ENCODE measurements at places on chromosomes 4 and X.

DNA sequence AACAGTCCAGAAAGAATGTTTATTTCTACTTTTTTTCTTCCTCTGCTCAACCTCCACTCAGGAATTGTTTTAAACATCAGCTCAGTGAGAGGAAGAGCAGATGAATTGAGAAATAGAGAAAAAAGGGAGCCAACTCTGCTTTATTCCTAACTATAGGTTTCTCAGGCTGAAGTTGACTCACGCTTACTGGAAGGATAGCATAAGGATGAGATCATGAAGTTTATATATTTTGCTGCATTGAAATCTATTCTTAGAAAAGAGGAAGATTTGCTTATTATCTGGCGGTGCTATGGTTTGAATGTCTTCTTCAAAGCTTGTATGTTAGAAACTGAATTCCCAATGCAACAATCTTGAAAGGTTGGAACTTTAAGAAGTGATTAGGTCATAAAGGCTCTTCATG, 1673.4 kb upstream of the PCDH7 start:
- peak; percentile 40 for DNase-seq

DNA sequence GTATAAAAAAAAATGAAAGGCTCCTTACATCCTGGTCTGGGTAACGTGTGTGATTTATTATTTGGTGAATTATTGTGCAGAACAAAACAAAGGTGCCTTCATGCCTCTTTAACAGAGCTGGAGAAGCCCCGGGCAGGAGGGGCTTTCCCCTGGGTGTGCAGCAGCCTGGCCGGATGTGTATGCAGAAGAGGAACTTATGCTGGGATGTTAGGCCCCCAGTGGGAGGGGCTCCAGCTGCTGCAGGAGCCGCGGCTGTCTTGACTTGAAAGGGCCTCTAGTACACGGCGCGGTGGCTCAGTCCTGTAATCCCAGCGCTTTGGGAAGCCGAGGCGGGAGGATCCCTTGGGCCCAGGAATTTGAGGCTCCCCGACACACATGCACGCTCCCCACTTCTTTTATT, 16.0 kb downstream of the CCNQ start:
- DNase-seq: no peak

DNA sequence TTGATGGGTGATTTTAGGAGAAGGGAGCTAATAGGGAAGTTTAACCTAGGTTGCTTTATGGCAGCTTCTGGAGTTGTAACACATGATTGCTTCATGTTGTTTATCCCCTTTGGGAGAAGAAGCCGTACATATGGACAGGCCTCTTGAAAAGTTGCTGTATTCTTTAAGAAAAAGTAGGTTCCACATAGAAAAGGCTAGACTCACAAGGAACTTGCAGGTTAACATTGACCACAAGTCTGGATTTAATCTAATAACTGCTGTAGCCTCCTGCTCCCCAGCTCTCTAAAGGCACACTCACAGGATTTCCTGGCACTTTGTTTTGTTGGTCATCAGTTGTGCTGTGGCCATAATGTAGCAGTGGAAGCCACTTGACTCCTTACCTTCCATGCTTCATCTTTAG, 19.7 kb downstream of the FNIP2 start:
- no peak for DNase-seq

- DNase-seq: no peak
Observed at GRCh38 chrX:36961590-36961989, 46.6 kb upstream of the FAM47C start.

All from fibroblast of skin of left quadriceps (primary cell).